Renal cortex interstitium (tissue), 15 donors: ENCODE measurements at places on chromosomes 16 and 17. TPM values are rescaled to one million over a fixed set of nuclear protein-coding genes. Genes with fewer than 3 reads are reported as not detected.

OR3A1 gene
- 0.24 TPM for polyA plus RNA-seq

KRTAP9-8 gene
- polyA plus RNA-seq, result not detected

ANKRD13B gene
- 12.4 TPM for polyA plus RNA-seq

WNT9B gene
- polyA plus RNA-seq, result 7.9 TPM

FN3K gene
- polyA plus RNA-seq, result 28.1 TPM

OTOP2 gene
- polyA plus RNA-seq, result not detected

ITGA2B gene
- 3.2 TPM for polyA plus RNA-seq

DNA sequence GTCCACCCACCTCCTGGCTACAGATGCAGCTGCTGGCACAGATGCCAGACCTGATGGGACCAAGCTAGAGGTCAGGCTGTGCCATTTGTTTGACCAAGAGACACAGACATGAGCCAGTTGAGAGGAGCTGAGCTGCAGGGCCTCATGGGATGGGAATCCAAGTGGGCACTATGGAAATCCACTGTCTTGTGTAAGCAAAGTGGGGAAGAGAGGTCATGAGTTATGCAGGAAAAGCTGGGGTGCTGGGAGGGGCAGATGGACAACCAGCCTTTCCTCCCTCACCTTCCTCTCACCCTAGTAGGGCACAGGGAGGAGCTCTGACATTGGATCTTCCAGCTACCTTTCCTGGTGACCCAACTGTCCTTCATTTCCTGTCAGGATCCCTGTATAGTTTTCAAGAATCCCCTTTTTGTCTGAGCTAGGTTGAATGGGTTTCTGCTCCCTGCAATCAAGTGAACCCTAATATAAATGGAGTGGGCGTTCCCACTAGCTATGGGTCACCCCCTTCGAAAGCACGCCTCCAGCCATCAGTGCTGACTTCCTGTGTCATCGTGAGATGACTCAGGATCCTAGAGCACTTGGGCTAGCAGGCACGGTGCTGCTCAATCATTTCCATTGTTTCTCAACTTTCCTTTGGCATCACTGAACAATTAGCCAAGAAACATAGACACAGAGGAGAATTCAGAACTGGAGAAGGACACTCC, 13.6 kb downstream of the ATPAF2 start:
- DNase-seq, result no peak

DNA sequence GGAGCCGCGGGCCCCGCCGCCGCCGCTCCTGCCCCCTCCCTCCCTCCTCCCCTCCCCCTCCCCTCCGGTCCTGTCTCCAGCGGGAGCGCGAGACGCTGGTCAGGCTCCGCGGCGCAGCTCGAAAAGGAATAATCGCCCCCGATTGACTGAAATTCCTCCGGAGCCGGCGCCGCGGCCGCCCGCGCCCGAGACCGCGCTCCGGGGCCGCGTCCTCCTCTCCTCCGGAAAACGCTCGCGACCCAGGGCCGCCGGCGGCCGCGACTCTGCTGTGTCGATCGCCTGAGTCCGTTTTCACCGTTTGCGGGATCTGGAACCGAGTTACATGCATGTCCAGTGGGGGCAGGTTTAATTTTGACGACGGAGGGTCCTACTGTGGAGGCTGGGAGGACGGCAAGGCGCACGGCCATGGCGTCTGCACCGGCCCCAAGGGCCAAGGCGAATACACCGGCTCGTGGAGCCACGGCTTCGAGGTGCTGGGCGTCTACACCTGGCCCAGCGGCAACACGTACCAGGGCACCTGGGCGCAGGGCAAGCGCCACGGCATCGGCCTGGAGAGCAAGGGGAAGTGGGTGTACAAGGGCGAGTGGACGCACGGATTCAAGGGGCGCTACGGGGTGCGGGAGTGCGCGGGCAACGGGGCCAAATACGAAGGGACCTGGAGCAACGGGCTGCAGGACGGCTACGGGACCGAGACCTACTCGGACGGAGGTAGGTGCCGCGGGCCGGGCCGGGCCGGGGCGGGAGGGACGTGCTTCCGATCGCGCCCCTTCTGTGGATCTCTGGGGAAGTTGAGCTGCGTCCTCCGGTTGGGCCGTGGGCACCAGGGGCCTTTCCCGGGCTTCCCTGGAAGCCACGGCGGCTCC, 744 bp downstream of the JPH3 start:
- no peak for DNase-seq

GRCh38 chr17:28843816-28844148, 1.2 kb upstream of the FAM222B start:
- no peak for DNase-seq

GRCh38 chr17:68301438-68301959, 10.2 kb downstream of the ARSG start:
- DNase-seq, result no peak

GRCh38 chr17:49572226-49572625, 3.4 kb upstream of the NXPH3 start:
- DNase-seq, result no peak

- no peak for DNase-seq
These were observed 17.5 kb upstream of the CCL22 start for GRCh38 chr16:57341062-57341440.

GRCh38 chr16:67966549-67967182, 1.8 kb downstream of the SLC12A4 start:
- no peak for DNase-seq

DNA sequence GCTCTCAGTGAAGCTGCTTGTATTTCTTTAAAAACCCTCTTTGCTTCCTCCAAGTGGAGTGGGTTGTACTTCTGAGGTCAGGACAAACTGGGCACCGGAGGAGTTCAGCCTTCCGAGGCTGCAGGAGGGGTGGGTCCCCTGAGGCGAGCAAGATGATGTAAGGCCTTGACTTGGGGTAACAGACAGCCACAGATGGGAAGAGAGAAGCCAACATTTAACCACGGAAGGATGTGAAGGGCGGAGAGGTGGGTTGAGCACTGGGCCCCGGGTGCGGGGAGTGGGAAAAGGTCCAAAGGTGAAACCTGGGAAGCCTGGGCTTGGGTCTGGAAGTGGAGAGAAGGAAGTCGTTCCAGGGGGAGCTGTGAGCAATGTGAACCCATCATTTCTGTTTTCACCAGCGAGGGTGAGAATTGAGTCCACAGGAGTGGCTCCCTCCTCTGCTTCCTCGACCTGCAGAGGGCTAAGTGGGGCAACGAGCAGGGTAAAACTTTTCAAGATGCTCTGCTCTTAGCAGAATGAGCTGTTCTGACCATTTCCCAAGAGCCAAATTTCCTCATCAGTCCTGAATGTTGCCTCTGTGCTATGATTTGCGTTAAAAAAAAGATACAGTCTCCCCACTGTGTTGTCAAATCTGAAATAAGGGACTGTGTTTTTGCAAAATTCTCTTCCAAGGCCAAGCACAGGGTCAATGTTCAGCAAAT, 137.7 kb upstream of the CRHR1 start:
- DNase-seq, result no peak

- DNase-seq, result no peak
These were observed 23.1 kb downstream of the MRC2 start for GRCh38 chr17:62650587-62650986.

DNA sequence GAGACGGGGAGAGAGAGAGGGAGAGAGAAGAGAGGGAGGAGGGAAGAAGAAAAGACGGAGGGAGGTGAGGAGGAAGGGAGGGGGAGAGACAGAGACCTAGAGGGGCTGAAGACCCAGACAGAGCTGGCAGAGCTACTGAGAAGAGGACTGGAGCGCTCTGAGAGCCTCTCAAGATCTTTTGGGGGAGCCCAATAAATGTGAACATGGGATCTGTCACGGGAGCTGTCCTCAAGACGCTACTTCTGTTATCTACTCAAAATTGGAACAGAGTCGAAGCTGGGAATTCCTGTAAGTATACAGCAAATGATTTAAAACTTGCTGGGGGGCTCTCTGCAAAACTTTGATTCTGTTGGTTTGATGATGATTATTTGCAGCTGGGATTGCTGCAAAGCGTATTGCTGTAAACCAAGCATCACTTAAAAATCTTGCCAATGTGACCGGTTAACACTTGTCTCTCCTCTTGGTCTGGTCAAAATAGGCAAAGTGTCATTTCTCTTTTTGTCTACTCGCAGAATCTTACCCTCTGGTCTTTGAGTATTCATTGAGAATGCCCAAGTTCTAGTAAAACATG, 344 bp downstream of the CNTNAP4 start:
- no peak for DNase-seq

- no peak for DNase-seq
These were observed 83.6 kb downstream of the IRF8 start for GRCh38 chr16:85982563-85982939.

GRCh38 chr17:78258323-78259191, 27.1 kb downstream of the TMEM235 start:
- DNase-seq, result no peak
